ENCODE measurements at places on chromosomes 12 and 14. TPM values are rescaled to one million over a fixed set of nuclear protein-coding genes. Genes with fewer than 3 reads are reported as not detected.

IFNG-AS1 gene
- 0.34 TPM for polyA plus RNA-seq

INHBE gene
- polyA plus RNA-seq = 0.03 TPM

RNASE4 gene
- polyA plus RNA-seq = 9.8 TPM

CISTR gene
- polyA plus RNA-seq = 0.24 TPM

MSRB3 gene
- 54.1 TPM for polyA plus RNA-seq

CCDC197 gene
- not detected for polyA plus RNA-seq

SYT1 gene
- not detected for polyA plus RNA-seq

DNA sequence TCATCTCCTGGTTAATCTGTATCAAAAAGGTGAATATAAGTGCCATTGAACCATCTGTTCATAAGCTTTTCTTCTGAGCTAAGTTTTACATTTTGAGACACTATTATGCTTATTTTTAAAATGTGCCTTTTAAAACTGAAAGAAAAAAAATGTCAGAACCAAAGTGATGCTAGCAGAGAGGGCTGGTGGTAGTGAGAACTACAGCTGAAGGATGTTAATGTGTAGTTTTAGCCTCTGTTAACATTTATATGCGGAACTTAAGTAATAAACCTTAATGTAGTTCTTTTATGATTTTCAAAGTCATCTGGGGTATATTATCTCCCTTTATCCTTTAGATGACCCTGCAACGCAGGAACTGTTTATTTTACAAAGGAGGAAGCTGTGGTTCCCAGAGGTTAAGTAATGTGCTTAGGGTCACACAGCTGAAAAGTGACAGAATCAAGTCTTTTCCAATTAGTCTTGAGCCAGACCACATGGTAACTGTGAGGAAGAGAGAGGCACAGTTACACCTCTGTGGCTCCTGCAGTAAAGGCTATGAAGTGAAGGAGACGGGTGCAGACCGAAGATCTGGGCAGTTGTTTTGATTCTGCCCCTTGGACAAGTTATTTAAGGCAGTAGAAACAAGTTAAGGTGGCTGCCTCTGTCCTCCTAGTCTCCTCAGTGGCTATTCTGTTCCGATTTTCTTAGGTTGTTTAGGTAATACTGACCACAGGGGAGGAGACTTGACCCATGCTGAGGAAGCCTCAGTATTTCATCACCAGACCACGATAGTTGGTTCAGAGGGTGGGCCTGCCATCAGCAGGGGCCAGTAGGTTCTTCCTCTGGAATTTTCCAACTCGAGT is 23.9 kb downstream of the GNG2 start:
- DNase-seq = no peak

DNA sequence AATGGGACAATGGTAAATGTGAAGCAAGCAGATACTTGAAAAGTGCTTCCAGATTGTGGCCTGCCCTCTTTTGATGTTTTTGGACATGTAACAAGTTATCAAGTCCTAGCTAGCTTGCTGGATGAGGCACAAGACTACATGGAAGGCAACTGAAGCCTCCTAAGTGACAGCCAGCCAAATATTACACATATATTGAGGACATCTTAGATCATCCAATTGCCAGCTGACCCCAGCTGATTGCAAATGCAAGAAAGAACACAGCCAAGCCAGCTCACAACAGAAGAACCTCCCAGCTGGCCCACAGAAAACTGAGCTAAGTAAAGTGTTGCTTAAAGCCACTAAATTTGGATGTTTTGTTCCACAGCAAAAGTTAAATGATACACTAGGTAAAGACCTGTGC is 156.9 kb downstream of the SRGAP1 start:
- DNase-seq = peak; percentile 50

DNA sequence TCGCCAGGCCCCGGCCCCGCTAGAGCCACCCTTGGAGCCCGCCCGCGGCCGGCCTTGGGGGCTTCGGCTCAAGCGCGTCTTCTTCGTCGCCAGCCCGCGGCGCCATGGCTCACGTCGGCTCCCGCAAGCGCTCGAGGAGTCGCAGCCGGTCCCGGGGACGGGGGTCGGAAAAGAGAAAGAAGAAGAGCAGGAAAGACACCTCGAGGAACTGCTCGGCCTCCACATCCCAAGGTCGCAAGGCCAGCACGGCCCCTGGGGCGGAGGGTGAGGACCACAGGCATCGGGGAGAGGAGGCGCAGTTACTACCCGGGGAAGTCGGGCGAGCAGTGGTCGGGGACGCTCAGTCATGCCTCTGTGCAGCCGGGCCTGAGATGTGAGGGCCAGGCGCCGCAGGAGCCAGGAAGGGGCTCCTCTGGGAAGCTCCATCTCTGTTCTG is 573 bp downstream of the ARL6IP4 start:
- peak; percentile 66 for DNase-seq

DNA sequence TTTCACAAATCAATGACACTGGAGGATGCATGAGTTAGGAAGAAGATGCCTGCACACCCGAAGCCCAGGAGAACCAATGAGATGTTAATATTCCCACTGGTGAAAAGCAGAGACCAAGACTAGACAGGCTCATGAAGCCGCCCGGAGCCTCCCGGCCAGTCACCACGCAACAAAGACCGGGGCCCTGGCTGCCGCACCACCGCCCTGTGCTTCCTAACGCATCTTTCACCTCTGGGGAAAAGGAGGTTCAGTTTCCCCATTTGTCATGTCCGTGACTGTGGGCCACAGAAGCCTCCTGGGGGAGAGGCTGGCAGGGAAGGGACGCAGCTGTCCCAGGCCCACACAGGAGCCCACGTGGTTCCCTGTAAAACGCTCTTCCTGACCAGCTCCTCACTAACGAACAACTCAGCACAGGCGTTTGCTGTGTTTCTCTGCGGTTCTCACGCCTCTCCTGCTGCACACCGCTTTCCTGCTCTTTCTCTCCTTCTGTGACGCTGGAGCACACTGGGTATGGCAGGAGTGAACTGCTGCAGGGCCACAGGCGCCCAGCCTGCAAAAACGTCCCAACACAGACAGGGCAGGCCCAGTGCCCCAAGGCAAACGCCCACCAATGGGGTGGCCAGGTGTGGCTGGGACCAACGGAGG is 10.8 kb downstream of the RIMBP2 start:
- DNase-seq = no peak

DNA sequence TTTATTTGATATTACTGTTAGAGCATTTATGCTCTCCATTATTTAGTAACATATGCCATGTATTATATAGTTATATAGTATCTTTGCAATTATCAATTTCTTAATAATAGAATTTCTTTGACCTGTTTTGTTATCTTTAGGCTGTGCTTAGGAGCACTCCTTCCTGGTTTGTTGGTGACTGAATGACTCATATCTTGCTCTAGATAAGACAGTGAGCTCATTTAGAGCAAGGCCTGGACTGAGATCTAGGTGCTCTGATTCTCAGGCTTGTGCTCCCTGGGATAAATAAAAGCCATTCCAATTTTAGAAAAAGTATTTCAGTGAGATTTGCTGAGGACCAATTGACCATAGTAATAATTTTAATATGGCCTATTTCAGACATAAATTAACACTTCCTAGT is 951.2 kb downstream of the FLRT2 start:
- DNase-seq = no peak

- DNase-seq = no peak
Measured at GRCh38 chr14:36268121-36268520, 52.3 kb downstream of the MBIP start.

GRCh38 chr12:25433024-25433423 is 120.1 kb downstream of the LMNTD1 start:
- DNase-seq = no peak

GRCh38 chr12:78866518-78866917 is 1.9 kb downstream of the SYT1 start:
- no peak for DNase-seq

DNA sequence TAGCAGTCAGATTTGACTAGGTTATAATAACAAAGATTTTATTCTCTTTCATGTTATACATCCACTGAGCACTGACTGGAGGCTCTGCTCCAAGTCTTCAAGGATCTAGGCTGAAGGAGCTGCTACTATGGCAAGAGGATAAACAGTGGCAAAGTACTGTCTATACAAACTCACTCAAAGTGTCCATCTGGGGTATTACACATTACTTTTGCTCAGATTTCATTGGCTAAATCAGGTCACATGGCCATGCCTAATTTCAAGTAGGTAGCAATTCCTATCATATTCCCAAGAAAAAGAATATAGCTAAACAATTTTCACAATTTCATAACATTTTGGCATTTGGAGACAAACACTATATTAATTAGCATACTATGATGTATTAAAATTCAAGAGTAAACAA is 40.9 kb downstream of the CDK17 start:
- DNase-seq = no peak

DNA sequence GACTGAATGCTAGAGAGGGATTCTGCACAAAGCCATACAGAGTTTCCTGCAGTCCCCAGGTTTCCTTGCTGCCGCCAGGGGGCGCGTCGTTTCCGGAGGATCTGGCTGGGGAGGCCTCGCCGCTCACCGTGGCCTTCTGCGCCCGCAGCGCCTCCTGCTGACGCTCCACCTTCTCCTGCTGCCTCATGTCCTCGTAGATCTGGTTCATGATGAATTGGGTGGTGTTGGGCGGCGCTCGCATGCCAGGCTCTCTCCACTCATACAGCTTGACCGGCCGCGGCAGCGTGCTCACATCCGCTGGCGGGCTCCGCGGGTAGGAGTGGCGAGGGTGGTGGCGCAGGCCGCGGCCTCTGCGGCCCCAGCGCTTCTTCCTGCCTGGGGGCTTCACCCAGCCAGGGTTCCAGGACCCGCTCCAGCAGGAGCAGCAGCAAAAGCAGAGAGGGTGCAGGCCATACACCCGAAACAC is 987 bp downstream of the CCER1 start:
- no peak for DNase-seq

DNA sequence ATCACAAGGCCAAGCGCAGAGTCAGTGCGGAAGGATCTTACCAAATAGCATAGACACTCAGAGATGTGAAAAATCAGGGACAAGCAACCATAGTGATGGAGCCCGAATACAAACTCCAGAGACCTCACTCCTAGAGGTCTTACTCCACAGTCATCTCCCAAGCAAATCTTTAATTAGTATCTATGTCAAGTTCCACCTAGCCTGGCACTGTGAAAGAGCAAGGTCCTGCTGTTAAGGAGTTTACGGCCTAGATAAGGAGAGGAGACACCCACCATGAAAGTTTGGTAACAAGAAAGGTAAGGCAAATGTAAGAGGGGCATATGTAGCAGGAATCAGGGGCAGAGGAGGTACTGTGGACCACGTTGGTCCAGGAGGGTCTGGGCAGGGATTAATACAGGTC is 7.4 kb upstream of the PLEKHG6 start:
- DNase-seq = no peak

- no peak for DNase-seq
Measured at GRCh38 chr12:105036937-105037649, 47.2 kb downstream of the ALDH1L2 start.

DNA sequence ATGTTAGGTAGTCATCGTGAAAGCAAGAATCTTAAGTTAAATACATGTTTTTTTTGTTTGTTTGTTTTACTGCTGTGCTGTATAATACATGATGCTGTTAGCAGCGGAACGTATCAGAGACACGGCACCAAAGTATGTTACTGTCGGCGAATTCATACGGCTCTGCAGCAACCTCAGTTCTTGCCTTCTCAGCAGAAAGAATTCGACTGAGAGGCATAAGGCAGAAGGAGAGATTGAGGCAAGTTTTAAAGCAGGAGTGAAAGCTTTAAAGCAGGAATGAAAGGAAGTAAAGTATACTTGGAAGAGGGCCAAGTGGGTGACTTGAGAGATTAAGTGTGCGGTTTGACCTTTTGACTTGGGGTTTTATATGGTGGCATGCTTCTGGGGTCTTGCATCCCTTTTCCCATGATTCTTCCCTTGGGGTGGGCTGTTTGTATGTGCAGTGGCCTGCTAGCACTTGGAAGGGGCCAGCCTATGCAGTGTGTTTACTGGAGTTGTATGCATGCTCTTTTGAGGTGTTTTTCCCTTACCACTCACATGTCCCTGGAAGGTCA is 23.7 kb downstream of the LEMD3 start:
- DNase-seq = no peak

GRCh38 chr12:12008232-12008850 is 62.4 kb upstream of the BCL2L14 start:
- DNase-seq = no peak

DNA sequence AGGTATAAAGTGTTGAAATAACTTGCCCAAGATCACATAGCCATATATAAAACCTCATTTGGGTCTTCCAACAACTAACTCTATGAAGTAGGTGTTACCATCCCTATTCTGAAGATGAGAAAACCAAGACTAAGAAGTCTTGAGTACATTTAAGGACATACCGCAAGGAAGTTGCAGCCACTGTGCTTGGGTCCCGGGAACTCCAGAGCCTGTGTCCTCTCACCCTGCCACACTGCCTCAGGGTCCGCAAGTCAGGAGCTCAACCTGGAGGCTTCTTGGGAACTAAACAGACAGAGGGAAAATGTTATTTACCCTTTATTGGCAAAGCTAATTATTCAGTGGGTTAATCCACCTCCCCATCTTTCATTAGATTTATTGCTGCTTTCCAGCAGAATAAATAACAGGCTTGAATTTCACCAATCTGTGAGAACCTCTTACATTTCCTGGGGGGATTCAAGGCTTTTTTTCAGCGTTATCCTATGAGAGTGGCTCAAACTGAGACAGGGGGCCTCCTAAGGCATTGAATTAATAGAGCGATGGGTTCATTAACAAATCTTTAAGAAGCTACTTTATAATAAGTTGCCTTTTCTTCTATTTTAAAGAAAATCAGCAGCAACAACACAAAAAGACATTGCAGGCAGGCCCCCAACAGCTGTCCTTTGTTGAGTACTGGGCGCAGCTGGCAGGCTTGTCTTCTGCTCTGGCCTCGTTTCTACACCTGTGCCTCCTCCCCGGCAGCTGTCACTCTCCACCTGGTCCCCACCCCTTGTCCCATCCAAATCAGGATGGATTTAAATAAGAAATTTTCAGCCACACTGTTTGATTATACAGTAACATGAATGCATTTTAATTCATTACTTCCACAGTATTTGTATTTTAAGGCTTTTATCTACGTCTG is 25.3 kb downstream of the PHLDA1 start:
- DNase-seq = no peak

- no peak for DNase-seq
Measured at GRCh38 chr14:62800577-62800976, 244.7 kb downstream of the KCNH5 start.

GRCh38 chr14:86989285-86989684 is 1003.7 kb downstream of the GALC start:
- no peak for DNase-seq

DNA sequence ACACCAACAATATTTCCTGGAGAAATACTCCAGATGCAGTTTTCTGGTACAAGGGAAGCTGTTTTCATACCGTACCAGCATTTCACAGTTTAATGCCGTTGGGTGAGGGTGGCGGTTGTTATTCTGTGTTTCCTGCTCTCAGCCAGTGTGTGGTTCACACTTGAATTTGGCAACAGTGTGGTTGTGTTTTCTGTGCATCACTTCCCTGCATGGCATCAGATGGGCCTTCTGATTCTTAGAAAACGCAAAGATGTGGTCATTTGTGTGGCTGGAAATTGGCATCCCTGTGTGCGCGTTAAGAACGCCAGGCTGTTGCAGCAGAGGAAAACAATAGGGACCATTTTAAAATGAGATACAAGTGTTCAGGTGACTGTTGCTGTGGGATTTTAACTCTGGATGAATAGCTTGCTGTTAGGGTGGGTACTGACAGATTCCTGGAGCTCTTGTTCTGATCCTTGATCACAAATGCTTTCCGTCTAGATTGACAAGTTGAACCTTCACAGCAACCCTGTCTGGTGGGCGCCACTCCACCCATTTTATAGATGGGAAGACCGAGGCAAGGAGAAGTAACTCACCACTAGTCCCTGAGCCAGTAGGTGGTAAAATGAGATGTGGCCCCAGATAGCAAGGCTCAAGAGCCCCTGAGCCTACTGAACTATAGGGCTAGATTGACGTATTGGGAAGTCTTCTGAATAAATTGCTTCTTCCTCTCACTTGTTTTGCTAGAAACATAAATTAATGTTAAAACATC is 231.2 kb downstream of the CHST11 start:
- no peak for DNase-seq

All from heart left ventricle (tissue), 16 donors.